ENCODE measurements at places on chromosomes 3 and 15.
A peak's percentile ranks its signal among the peaks of the same experiment; 100 is the strongest.

DNA sequence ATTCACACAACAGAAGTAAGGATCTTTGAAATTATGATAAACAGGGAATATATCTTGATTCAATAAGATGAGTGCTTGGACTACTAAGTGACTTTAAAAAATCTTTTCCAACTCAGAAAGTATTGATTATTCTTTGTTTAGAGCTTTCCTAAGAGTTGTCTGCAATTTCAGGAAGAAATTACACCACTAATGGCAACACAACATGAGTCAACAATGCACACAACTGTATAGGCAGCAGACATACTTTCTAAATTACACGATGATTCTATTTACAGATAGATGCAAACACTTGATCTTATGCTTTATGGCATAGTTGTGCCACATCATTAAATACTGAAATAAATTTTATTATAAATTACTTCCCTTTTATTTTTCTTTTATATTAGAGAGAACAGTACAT lies 4.4 kb downstream of the NAA50 start:
- no peak for DNase-seq

DNA sequence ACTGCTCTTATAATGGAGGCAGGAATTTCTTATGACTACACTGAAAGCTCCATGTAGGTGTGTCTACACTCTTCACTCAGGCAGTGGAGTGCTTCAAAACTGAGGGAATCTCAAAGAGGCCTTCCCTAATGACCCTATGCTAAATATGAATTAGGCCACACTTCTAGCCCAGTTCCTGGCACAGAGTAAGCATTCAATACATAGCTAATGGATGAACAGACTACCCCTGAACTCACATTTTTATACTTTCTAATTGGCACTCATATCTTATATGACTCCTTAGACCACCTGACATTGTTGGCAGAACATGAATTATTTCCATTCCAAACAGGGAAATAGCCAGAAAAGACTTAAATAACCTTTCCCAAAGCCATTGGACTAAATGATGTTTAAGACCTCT lies 3.4 kb downstream of the RARRES1 start:
- DNase-seq: no peak

DNA sequence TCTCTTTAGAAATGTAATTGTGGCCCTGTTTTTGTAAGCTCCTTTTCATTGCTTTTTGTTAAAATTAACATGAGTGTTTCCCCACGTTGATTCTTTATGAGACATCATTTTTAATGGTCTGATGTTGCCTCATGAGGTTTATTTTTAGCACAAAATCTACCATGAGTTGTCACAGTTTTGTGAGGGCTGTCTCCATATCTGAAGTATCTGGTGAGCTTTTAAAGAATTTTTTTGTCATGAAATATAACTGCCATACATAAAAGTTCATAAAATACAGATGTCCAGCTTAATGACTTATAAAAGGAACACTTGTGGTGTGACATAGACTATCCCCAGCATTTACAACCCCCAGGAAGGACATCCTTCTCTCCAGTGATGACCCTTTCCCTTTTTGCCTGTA lies 34.3 kb upstream of the CEMIP start:
- no peak for DNase-seq

GRCh38 chr3:127827808-127828207 lies 5.5 kb upstream of the MGLL start:
- DNase-seq: no peak

DNA sequence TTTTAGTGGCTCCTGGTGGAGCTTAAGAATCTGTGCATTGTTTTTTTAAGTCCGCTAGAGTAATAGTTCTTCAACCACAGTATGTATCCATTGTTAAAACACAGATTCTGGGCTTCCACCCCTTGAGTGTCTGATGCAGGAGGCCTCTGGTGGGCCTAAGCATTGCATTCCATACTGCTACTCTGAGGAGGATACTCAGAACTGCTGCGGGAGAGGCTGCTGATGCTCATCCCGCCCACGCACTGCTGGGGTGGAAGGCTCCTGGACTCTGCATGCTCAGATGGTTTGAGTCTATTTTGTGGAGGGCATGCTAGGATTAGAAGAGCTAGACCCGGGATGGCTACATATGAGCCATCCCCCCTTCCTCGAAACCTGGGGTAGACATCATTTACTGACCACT lies 74.4 kb downstream of the THSD4 start:
- no peak for DNase-seq

DNA sequence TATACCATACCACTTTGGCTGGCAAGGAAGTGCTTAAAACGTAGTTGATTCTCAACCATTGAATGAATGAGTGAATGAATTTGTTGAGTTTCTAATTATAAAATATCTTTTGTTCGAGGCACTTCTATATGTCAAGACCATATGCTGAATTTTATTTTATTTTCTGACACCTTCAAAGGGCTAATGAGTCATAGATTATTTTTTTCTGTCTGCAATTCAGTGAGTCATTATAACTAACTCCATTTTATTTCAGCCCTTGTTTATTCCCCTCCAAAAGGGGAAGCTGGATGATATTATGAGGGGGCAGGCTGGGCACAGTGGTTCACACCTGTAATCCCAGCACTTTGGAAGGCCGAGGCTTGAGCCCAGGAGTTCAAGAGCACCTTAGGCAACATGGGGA lies 142.4 kb downstream of the P2RY1 start:
- DNase-seq: no peak

DNA sequence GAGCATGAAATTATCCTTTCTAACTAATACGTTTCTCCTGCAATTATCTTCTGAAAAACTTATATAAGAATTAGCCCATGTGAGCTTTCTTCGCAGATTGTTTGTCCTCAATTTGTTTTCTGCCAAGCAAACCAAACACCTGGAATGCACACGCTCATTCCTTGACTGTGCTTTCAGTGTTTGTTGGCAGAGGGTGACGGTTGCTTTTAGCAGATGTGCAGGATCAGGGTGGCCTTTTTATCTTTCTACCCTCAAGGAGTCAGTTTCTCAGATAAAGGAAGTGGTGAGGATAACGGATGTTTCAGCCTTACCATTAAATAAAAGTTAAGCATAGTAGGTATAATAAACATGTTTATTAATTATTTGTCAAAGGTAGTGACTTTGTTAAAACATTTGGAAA lies 15.2 kb downstream of the ARPP21 start:
- no peak for DNase-seq

DNA sequence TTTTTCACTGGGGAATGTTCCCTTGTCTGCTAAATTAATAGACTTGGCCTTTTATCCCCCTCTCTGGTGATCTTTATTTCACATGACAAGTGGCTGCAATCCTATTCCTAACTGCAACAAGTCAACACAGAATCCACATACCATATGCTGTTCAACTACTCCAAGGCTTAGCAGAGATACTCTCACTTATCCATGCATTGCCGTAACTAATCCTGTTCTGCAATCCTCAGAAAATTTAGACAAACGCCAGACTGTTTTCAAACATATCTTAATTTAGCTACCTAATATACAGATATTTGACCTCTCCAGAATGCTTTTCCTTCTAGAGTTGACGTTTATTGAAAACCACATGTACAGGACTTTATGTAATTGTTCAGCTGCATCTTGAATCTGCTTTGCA lies 37.9 kb downstream of the EID1 start:
- DNase-seq: no peak

DNA sequence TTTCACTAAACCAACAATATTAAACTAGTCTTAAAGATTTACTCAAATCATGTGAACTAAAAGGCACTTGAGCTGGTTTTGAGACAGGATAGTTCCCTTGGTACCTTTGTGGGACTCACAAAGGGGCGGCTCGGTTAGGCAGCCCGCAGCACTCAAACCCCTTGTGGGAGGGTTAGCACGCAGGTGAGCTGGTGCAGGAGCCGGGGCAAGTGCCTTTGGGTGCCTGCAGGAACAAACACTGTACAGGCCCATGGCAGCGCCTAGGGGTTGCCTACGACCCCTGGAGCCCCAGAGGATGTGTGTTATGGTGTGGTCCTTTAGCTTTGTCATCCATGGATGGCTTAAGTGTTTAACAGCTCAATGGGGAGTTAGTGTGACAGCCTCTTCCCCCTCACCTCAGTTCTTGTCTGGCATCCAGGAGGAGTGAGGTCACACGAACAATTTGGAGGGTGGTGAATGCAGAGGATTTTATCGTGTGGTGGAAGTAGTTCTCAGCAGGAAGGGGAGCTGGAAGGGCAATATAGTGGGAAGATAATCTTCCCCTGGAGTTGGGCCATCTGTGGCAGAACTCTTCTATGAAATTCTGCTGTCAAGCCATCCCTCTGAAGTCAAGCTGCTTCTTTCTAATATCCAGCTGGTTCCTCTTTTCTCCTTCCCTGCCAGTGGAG lies 470.9 kb downstream of the RBMS3 start:
- no peak for DNase-seq

- no peak for DNase-seq
Measured at GRCh38 chr15:59200560-59200959, 6.1 kb upstream of the LDHAL6B start.

- no peak for DNase-seq
Measured at GRCh38 chr3:133840767-133841166, 35.2 kb downstream of the SRPRB start.

DNA sequence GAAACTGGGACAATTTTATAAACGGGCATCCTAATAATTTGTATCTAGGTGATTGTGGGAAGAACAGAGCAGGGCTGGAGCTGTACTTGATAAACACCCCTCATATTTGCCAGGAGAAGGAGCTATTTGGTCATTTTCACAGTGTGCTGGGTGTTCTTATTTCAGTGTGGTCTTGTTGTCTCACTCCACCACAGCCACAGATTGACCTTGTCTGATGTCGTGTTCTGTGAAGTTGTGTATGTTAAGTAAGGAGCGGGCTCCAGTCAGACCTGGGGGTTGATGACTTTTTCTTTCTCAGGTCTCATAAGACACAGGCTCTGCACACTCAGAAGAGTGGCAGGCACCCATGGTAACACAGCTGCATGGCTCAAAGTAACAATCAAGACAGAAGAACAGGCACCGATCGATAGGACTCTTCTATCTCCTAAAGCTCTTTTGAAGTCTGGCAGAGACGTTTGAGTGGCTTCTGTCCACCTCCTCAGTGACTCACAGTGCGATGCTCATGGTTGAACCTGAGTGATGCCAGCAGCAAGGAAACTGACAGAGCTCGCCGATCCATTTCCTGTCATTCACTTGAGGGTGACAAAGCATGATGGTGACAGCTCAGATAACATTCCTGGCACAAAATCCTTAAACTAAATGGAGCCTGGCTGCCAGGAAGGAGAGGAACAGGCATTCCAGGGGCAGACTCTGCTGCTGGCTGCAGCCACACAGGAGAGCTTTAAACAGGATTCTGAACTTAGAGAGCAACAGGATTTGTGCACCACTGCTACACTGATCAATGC lies 20.8 kb downstream of the DPH3 start:
- DNase-seq: no peak

GRCh38 chr3:38136393-38136776 lies 542 bp downstream of the ACAA1 start:
- DNase-seq: no peak

- DNase-seq: peak; percentile 98
Measured at GRCh38 chr3:12484198-12484982, at the start of gene TSEN2. Gene TSEN2, plus strand, starts transcription at chr3:12484480. Its CDS starts 5,321 bp downstream, at chr3:12489801.

DNA sequence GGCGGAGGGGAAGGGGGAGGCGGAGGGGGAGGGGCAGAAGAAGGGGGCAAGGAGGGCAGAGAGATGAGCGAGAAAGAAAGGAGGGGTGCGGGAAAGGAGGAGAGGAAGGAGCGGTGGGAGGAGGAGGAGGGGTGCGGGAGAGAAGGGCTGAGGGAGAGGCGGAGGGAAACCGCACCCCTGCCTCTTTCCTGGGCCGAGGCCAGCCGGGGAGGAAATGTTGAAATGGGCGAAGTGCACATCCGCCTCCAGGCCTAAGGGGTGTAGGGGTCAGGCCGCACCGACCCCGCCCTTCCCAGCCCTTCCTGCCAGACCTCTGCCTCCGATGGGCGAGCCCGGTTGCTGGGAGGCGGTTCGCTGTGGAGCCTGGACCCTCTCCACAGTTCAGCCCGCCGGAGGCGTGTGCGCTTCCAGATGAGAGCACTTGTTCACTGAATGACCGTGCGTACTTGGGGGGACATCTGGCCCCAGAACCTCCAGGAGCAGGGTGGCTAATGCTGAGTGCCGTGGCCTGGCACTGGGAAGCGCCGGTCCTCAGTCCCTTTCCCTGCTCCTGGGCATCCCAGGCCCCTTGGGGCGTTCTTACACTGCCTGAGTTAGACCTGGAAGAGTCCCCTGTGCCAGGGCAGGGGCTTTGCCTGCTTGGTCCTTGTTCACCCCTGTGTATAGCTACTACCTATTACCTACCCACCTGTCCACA lies 110.3 kb upstream of the KLF13 start:
- peak; percentile 24 for DNase-seq

Data from endothelial cell (in vitro differentiated cells).